SW480 (cell line): ENCODE measurements at places on chromosomes 7 and 10.

GRCh38 chr7:710161-710560, 16.3 kb upstream of the DNAAF5 start:
- DNase-seq: no peak

DNA sequence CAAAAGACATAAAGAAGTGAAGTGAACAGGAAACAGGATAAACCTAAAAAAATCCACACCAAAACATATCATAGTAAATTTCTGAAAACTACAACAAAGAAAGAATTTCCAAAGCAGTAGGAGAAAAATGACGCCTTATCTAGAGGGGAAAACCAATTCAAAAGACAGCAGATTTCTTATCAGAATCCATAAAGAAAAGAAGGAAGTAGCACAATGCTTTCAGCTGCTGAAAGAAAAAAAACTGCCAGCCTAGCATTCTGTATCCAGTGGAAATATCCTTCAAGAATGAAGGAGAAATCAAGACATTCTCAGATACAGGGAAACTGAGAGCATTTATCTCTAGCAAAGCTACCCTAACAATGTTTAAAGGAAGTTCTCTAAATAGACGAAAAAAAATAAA, 37.8 kb downstream of the PDLIM1 start:
- DNase-seq: no peak

DNA sequence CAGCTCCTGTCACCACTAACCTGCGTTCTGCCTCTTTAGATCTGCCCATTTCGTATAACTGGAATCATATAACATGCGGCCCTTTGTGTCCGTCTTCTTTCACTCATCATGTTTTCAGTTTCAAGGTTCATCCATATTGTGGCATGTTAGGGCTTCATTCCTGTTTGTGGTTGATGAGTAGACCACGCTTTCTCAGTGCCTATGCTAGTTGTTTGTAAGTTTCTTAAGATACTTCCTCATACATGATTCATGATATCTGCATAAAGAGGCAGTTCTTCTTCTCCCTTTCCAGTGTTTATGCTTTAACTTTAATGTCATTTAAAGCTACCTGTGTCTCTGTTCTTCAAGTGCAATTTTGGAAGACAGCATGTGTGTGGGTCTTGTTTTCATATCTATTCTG, 79.5 kb upstream of the FAM20C start:
- no peak for DNase-seq

DNA sequence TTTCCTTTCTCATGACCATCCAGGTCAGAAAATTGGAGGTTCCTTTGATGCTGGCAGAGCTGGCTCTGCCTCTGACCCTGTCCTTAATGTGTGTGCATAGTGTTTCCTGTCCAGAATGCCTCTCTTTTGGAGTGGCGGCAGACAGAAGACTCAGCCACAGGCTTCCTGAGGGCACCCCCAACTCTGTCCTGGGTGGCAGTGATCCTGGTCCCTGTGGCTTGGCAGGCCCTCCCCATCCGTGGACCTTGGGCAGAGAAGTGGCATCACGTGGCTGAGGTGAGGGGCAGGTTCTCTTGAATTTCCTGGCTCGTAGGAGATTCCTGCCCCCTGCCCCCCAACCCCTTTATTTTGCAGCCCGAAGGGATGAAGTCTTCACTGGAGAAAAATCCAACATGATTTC, 133.1 kb downstream of the RGS10 start:
- no peak for DNase-seq

DNA sequence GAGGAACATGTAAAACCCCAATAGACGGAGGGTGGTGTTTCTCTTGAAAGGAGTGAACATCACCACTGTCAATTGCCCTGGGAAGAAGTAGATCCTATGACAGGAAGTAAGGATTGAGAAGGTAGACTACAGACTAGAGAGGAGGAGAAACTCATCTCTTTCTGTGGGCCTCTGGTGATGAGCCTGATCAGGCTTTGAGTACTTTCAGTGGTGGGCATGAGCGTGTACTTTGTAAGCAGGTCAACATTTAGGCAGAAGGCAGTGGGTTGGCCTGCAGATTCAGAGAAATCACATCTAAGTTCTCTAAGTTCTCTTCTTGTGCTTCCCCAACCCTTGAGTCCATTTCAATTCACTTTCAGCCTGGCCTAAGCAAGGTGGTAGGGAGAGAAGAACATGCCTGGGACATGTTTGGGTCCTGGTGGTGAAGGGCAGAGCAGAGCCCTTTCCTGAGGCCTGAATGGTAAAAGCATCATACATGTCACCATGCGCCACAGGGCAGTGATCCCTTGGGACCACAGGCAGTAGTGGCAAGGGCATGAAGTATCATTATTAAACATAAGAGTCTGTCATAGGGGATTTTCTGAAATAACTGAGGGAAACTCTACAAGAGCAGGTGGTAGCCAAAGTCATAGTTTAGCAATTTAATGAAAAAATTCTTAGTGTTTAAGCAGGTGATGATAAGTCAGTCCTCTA, 56.4 kb upstream of the ANKRD1 start:
- no peak for DNase-seq

DNA sequence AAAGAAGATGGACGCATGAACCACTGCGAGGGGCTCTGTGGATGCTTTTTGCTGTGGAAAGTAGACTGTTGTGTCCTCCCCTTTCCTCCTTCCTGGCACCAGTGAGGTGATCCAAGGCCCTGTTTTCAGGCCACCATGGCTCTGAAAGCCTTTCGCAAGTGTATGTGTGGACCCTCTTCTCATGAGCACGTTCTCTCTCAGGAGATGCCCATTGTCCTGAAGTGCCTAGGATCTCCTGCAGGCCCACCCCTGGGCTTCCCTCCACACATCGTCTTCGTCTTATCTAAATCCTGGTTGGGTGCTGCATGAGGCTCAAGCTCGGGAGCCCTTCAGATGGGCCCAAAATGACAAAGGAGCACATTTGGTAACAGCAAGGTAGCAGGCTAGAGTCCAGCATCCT, 188.2 kb downstream of the PTPN20 start:
- no peak for DNase-seq

DNA sequence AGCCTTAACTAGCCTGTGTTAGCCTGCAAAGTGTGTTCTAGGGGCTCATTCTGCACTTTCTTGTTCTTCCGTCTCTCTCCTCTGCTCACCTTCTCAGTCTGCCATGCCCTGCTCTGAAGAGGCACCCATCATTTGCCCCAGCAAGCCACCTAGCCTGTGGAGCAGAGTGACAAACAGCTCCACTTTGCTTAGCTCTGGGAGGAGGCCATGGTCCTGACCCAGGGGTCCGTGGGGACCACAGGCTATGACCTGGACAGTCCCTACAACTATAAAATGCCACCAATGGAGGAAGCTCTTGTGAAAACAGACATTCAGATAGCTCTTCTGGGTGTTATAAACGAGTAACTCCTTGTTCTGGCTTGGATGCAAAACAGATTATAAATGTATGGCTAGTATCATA, 1029.6 kb downstream of the CNTNAP2 start:
- no peak for DNase-seq

DNA sequence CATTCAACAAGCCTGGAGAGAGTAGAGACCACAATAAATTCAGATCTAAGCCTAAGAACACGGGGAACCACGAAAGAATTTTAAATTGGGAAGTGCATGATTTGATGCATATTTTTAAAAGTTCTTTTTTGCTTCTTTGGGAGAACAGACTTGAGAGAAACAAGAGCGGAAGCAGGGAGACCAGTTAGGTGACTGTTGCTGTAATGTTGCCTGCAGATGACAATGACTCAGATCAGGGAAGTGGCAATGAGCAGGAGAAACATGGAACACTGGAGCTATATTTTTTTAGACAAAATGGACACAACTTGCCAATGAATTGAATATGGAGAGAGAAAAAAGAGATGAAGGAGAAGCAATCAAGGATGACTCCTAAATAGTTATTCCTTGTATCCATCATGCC, 125.1 kb downstream of the RAPGEF5 start:
- DNase-seq: no peak

- no peak for DNase-seq
These were observed 14.5 kb upstream of the ZNF282 start for GRCh38 chr7:149180722-149181449.

DNA sequence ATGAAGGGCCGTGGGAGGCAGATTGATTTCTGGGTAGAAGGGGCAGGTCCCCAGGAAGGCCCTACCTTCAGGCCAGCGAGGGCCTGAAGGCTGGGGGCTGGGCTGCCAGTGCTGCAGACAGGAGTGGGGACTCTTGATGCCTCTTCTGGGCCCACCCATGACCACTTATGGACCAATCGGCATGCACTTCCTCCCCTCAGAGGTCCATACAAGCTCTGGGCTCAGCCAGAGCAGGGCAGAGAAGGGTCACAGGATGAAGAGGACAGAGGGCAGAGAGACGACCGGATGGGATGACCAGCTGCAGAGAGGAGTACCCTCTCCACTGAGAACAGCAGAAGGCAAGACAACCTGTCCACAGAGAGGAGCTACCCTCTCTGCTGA, 120.1 kb downstream of the DYNC2I1 start:
- DNase-seq: no peak

GRCh38 chr7:157339777-157340677, 3.2 kb downstream of the DNAJB6 start:
- DNase-seq: peak; percentile 54

GRCh38 chr7:132446260-132446659, 130.0 kb downstream of the PLXNA4 start:
- no peak for DNase-seq

GRCh38 chr7:134856691-134857090, 77.3 kb downstream of the CALD1 start:
- no peak for DNase-seq

DNA sequence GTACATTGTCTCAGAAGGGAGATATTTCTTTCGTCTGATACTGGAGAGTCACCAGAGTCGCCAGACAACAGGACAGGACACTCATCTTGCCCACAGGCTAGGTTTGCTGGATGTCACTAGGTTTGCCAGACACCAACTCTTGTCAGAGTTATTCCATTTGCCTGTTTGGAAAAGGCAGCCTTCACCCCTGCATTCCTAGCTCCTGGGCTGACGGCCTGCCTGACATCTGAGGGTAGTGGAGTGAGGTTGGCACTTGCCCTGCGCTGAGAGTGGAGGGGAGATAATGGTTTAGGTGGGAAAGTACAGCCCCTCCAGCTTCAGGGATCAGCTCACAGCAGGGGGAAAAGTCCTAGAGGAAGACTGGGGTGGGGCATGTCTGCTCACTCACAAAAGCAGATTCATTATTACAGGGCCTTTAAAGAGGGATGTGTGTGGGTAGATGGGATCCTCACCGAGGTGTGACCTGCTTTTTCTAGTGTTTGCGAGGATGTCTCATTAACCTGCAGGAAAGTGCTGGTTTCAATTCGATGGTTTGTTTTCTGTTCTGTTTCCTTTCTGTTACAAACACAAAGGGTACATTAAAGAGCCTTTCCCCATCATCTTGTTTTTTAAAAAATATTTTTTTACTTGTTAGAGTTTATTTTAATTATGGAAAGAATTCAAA, 79.3 kb upstream of the TNS3 start:
- no peak for DNase-seq

DNA sequence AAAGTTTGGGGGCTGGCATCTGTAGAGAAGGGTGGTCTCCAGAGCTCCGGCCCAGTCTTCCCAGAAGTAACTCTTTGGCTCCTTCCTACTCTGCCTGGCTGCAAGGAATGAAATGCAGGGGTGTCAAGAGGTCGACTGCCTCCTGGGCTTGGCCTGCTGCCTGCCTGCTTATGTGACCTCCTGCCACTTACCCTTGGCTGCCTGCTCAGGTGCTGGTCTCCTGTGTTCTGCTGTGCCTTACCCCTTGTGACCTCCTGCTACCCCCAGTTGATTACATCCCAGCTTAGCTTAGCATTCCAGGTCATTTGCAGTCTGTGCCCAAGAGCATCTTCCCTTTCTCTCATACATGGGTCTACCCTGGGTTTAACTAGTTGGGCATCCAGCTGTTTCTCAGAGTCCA, 180.2 kb downstream of the PTPN20 start:
- DNase-seq: no peak

DNA sequence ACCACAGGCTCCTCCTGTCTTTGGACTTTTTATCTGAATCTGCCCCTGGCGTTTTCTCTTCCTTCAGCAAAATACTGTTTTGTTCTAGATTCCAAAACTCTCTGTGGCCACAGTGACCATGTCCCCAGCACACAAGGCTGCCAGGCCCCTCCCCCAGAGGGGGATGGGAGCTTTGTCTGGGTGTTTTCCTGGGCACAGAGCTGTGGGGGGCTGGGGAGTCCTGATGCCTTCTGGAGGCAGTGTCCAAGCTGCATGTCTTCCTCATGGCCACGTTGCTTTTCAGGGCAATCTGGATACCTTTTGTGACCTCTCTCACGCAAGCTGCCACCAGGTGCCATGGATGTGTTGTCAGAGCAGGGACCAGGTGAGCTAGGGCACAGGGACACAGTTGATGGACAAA, 26.2 kb downstream of the ANTXRL start:
- DNase-seq: no peak

GRCh38 chr10:450463-450862, 239.0 kb downstream of the DIP2C start:
- no peak for DNase-seq

DNA sequence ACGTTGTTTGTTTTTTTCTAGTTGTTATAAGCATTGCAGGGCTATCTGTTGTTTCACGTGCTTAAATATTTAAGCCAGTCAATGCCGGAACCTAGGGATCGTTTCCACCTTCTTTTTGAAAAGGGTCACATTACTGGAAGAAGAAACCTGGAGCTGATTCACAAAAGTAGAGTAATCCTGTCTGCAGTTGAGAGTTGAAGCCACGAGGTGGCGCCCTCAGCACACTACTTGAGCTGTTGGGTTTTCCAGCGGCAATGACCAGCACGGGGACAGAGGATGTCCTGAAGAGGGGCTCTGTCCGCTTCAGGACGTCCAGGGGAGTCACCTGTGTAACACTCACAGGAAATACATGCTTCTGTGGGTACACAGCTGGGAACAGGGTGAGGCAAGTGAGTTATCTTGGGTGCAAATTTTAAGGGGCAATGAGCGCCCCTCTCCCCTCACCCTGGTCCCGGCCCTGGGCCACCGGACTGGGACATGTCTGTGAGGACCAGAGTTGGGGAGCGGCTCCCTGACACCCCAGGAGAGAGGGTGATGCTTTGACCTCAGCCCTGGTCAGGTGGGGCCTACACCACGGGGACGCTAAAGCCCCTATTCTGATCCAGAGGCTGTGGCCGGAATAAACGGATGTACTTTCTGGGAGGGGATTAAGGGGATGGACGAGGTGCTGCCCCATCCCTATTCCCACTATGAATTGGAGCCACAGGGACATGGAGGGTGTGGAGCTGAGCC, 26.3 kb upstream of the WDFY4 start:
- peak; percentile 57 for DNase-seq

DNA sequence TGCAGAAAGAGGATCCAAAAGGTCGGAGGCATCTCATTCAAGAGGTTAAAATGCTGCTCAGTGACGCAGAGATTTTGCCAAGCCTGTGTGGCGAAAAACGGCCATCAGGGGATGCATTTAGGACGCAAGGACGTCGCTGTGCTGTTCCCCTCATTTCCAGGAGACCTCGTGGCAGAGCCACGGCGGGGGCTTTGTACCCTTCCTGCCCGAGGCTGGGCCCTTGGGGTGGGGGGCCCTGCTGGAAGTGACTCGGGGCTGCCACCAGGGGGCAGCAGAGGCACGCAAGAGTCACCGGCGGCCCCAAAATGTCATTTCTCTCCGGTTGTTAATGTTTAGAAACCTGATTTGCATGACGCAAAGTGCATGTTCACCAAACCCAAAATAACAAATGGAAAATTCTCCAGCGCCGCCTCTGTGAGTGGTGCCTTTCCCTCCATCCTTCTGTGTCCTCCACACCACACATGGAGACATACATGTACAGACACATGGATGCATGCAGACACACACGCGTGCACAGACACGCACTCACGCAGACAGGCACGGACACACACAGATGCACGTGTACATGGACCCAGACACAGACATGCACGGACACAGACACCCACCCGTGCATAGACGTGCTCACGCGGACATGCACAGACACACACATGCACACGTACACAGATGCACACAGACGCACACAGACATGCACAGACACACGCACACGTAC, 51.0 kb upstream of the NKX6-2 start:
- DNase-seq: peak; percentile 12
